Stimulated activated CD8-positive, alpha-beta memory T cell treated with anti-CD3 and anti-CD28 coated beads, Interleukin-4, amount 100 ng/mL, for 1 hour (primary cell): ENCODE measurements at places on chromosomes 4 and X.

GRCh38 chrX:112819008-112819640 is 21.5 kb downstream of the AMOT start:
- DNase-seq = no peak

DNA sequence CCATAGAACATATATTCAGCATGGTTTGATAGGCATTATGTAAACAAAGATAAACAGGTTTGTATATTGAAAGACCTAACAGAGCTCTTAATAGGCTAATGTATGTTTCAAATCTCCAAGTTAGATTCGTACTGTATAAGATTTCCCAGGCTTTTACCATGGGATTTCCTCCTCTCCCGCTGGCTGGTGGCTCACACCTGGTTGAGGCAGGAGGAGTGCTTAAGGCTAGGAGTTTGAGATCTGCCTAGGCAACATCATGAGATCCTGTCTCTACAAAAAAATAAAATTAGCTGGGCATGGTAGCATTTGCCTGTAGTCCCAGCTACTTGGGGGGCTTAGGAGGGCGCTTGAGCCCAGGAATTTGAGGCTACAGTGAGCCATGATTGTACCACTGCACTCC is 5.4 kb downstream of the CPE start:
- no peak for DNase-seq

GRCh38 chrX:6959006-6959405 is 188.5 kb upstream of the STS start:
- no peak for DNase-seq

DNA sequence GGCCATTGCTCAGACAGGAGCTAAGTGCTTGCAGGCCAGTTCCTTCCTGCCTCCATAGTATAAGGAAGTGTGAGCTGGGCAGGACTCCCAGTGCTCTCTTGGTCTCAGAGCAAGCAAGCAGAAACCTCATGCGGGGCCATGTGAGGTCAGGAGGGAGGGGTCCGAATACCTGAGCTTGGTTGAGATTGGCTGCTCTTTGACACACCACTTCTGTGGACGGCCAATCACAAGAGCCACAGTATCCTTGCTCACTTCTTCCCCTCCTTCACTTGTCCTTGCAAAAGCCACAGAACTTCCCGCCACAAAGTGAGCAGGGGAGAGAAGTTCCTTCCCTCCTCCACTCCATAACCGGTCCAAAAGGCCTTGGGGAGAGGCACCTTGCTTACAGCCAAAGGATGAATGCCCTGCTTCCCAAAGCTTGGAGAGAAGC is 56.7 kb downstream of the PRPS1 start:
- DNase-seq = no peak

- DNase-seq = no peak
These were observed 95.7 kb upstream of the GRIA3 start for GRCh38 chrX:123088331-123088730.

- no peak for DNase-seq
These were observed 572.5 kb downstream of the MAGEB5 start for GRCh38 chrX:26788402-26788998.

DNA sequence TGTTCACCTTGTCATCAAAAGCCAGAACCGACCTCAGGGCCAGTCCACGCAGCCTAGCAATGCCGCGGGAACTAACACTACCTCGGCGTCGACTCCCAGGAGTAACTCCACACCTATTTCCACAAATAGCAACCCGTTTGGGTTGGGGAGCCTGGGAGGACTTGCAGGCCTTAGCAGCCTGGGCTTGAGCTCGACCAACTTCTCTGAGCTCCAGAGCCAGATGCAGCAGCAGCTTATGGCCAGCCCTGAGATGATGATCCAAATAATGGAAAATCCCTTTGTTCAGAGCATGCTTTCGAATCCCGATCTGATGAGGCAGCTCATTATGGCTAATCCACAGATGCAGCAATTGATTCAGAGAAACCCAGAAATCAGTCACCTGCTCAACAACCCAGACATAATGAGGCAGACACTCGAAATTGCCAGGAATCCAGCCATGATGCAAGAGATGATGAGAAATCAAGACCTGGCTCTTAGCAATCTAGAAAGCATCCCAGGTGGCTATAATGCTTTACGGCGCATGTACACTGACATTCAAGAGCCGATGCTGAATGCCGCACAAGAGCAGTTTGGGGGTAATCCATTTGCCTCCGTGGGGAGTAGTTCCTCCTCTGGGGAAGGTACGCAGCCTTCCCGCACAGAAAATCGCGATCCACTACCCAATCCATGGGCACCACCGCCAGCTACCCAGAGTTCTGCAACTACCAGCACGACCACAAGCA is 898 bp downstream of the UBQLN2 start:
- no peak for DNase-seq

DNA sequence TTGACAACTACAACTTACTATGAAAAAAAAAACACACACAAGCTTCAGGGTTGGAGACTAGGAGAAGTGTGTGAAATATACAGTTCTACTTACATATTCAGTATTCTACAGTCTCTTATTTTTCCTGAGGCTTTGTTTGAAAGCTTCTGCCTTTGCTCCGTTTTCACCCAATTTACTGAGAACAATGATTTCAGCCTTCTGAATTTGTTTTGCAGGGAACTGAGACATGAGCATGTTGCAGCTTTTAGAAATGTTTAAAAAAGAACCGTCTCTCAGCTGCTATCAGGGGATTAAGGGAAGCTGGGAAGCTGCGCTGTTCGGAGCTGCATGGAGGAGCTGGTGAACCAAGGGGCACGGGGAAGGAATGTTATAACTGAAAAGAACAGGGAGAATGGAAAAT is 85.7 kb downstream of the QDPR start:
- no peak for DNase-seq

DNA sequence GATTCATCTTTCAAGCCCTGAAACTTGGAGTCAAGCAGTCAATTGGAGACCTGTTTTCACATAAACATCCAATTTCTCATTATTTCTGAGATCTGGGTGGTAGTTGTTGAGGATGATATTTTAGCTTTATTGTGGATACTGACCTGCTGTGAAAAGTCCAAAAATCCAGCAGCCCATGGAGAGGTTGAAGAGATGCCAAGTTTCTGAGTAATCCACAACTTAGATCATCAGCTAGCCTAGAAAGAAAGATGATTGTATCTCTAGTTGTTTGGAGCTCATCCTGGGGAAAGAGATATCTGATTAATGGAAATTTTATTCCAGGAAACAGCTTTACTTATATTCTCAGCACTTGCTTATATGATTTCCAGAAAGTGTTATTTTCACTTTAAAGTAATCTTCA is 48.6 kb upstream of the DCX start:
- no peak for DNase-seq

- DNase-seq = no peak
These were observed 171.8 kb upstream of the TTC29 start for GRCh38 chr4:147117431-147117830.

GRCh38 chrX:112866175-112866574 is 25.5 kb upstream of the AMOT start:
- DNase-seq = no peak

DNA sequence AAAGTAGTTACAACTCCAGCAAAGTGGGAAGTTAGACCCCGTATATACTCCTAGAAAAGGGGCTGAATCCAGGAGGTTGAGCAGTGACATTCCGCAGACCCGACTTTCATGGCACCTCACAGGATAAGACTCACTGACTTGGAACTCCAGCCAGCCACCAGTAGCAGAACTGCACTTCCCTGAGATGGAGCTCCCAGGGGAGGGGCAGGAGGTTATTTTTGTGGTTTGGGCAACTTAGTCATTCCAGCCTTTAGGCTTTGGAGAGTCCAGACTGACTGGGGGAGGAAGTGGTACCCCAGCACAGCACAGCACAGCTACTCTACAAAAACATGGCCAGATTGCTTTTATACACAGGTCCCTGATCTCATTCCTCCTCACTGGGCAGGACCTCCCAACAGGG is 319.1 kb downstream of the PCDH19 start:
- DNase-seq = no peak

GRCh38 chrX:135307171-135307570 is 2.1 kb upstream of the ETDC start:
- DNase-seq = no peak

GRCh38 chrX:47840111-47840510 is 3.4 kb downstream of the ZNF81 start:
- no peak for DNase-seq

DNA sequence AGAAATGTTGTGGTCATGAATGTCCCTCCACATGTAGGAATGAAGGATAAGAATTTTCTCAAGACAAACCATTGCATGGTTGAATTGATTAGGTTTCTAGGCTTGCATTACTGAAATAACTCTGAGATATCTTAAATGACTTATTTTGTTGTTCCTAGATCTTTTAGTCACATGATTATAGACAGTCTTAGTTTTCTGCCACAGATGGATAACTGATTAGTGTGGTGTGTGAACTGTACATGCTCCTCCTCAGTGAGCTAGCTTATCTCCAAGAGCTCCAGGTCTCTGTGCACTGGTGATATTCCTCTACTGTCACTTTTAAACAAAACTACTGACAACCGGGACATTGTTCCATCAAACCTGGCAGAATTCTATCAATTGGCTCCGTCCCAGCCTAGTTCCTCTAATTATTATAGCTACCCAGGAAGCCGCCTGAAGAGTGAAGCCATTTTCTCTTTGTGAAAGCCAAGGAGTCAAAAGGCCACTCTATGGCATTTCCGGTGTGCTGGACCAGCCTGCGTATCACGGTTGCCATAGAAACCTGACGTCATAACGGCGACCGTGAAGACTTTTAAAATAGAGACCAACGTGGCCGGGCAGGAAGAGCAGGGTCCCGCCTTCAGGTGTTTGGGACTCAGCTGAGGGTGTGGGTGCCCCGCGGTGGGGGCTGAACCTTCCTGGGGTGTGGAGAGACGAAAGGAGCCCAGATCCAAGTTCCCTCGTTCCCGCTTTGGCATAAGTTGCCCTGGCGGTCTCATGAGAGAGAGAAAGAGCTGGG is 28.1 kb downstream of the BEX3 start:
- DNase-seq = no peak

- no peak for DNase-seq
These were observed 208.7 kb upstream of the FTHL17 start for GRCh38 chrX:31280580-31280979.

DNA sequence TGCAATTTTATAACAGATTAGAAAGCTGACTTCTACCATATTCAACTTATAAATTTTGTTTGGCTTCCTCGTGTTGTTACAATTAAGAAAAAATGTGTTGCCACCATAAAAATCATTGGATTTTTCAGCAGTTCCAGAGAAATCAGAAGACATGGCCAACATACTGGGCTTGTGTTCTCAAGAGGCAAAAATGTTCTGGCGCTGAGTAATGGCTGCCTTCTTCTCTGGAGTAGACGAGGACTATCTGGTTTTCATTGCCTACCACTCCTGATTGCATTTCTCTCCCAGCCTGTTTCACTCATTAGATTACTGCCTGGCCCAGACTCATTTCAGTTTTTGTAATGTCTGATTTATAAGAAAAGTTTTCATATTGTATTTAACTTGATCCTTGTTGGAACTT is 122.3 kb downstream of the ARHGAP10 start:
- DNase-seq = no peak

DNA sequence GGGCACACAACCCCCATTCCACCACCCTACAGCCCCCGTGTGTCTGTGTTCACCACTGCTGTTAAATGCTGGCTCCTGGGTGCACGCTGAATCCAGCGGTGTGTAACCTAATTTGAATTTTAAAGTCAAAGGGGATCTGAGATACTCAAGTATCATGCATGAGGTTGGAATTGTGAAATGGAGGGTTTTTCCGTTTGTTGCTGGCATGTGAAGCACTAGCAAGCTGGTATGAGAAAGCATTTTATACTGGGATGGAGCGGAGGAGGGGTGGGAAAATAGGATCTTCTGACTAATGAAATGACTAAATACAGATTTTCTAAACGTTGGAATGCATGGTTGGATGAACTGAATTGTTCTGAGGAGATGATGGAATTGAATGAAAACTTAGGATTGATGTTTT is 36.9 kb upstream of the FAT1 start:
- no peak for DNase-seq

- no peak for DNase-seq
These were observed 124.1 kb upstream of the TBL1X start for GRCh38 chrX:9340598-9341290.

DNA sequence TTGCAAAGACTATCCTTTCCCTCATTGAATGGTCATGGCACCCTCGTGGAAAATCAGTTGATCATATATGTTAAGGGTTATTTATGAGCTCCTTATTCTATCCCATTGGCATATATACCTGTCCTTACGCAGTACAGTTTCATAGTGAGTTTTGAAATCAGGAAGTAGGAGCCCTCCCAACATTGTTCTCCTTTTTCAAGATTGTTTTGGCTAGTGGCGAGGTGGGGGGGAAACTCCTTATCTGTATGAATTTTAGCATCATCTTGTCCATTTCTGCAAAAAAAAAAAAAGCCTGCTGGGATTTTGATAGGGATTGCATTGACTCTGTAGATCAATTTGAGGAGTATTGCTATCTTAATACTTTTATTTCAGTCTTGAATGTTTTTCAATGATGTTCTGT is 2.5 kb upstream of the USP9X start:
- DNase-seq = no peak

DNA sequence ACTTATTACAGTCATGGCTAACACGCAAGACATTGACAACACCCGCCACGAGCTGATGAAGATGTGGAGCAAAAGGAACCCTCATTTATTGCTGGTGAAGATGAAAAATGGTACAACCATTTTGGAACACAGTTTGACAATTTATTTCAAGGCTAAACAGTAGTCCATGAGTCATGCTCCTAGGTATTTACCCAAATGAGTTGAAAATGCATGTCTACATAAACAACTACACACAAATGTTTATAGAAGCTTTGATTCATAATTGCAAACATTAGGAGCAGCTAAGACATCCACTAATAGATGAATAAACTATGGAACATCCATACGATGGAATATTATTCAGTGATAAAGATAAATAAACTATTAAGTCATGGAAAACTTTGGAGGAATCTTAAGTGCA is 580.1 kb downstream of the RAPGEF2 start:
- no peak for DNase-seq

DNA sequence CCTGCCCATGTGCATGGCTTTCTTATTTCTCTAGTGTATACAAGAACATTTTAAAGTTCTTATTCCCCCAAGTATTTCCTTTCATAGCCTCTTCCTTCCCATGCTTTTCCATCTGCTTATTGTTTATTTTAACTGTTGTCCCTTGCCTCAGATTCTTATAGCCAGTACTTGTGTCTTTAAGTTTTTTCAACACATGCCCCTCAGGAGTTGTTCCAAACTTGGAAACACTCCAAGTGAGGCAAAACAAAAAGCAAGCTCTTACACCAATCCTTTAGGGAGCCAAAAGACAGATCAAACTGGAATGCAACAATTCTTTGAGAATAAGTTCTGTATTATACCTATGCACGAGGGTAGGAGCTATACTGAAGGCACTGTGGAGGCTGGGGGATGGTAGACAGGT is 222.0 kb upstream of the STK26 start:
- DNase-seq = no peak
